ENCODE measurements at places on chromosomes 6 and 20.

DNA sequence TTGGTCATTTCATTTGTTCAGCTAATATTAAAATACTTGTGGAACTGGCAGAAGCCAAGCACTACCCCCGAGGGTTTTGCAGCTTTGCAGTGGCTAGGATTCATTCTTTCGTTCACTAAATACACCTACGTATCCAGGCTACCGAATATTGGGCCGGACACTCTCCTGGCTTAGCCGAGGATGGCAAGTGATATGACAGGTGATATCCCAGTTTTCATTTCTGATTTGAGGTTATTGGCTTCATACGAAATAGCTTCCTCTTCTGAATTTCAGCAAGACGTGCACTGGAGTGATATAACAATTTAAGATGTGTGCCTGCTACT, 536 bp upstream of the MTFR2 start:
- DNase-seq = no peak

GRCh38 chr6:33815854-33816253, 12.1 kb upstream of the MLN start:
- DNase-seq = no peak

DNA sequence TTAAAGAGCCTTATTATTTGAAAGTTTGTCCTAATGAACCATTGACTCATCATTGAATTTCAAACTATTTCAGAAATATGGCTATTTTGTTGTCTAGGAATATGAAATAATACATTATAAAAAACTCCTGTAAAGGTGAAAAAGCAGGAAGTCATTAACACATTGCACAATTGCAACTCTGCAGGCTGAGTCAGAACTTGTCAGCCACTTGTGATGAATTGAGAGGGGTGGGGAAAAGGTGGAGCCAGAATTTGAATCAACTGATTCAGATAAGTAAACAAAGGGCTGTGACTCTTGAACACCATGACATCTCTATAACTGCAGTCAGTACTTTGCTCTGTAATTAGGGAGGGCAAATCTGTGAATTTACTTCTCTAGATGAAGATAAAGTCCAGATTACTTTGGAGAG, 6.0 kb downstream of the C6orf141 start:
- DNase-seq = no peak

DNA sequence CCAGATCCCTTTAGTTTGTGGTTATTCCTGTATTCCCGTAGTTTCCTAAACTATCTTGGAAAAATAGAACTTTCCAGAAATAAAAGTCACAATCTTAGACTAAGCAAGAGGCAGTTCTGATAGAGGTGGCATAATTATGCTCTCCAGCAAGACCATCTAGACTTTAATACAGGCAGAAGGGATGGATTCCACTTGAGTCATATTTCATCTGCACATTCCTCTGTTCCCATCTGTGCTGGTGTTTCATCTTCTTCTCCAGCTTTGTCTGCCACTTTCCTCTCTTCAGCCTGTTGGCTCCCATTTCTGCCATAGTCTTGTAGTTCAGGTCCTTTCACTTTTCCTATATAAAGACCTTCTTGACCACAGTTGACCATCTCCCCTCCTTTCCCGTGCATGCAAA, 102.9 kb downstream of the SOBP start:
- no peak for DNase-seq

GRCh38 chr6:107308677-107309076, 150.7 kb downstream of the PDSS2 start:
- no peak for DNase-seq

DNA sequence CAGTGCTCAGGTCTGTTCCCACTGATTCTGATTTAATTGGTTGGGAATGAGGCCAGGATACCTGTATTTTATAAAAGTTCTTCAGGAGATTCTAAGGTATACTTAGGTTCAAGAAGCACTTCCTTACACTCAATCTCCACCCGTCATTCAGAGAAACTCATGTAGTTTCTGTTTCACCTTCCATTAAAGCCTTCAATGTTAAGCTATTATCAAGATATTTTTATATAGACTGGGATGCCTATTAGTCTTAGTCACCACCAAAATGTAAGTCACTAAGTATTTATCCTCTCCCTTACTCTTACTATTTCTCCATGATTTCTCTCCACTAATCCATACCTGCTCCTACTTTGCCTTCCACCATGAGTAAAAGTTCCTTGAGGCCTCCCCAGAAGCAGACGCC, 38.1 kb upstream of the GCLC start:
- DNase-seq = no peak

GRCh38 chr20:10171864-10172751, 46.5 kb upstream of the SNAP25 start:
- DNase-seq = no peak

GRCh38 chr20:48535556-48535955, 292.2 kb downstream of the PREX1 start:
- DNase-seq = no peak

DNA sequence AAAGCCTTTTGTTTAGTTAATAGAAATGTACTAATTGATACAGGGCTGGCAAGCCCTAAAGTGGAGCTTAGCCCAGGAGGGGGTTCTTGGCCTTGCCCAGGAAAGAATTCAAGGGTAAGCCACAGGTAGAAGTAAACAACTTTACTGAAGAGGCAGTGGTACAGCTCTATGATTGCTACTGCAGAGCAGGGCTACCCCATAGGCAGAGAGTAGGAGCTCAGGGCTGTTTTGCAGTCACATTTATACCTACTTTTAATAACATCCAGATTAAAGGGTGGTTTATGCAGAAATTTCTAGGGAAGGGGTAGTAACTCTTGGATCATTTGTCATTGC, 680.4 kb upstream of the GJE1 start:
- DNase-seq = no peak

DNA sequence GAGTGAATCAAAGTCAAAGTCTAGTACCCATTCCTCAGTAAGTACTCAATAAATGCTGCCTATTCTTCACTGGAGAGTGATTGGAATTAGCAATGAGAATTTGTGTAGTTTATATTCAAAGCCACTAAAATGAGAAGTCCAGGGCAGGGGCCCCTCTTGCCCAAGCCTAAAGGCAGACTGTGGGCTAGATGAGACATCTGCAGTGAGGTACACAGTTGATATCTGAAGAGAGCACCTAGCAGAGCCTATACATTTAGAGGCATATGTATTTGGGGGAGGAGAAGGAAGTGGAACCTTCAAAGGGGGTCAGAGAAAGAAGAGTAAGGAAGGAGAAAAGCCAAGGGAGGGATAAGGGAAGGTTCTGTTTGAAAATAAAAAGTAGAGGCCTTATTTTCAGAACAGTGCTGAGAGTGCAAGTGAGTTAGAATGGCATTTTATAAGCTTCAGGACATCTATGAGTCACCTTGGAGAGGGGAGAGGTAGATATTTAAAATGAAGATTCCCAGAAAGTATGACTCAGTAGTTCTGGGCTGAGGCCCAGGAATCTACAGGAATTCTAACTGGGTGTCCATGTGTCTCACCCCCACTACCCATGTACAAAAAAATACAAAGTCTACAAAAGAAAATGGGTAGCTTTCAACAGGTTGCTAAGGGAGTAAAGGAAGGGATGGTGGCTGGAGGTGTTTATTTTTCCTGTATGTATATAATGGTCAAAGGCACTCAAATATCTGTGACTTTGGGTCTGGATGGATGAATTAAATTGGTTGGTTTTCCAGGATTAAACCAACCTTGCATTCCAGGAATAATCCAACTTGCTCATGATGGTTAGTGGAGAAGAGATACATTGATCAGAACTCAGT, 135.1 kb downstream of the ZFP64 start:
- DNase-seq = no peak

- no peak for DNase-seq
These were observed at the start of gene HMGCLL1 for GRCh38 chr6:55578537-55579363. Gene HMGCLL1 (minus strand): TSS chr6:55579192. CDS start chr6:55579055, 137 bp downstream.

GRCh38 chr6:158172001-158172400, 3.9 kb downstream of the GTF2H5 start:
- no peak for DNase-seq

Measured in effector memory CD4-positive, alpha-beta T cell (primary cell).